GM04503 (cell line): ENCODE measurements at places on chromosomes 1 and 21.

DNA sequence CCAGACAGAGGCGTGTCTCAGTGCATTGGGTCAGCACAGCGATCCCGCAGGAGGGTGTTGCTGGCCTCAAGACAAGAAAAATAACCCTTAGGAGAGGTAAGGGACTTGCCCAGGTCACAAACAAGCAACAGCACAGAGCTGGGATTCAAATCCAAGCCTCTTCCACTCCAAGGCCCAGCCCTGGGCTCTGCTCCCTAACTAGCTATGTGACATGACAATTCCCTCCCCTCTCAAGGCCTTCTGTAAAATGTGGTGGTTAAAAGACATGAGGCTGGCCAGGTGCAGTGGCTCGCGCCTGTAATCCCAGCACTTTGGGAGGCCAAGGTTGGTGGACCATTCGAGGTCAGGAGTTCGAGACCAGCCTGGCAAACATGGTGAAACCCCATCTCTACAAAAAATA, 28.1 kb upstream of the LAPTM5 start:
- DNase-seq, result no peak

DNA sequence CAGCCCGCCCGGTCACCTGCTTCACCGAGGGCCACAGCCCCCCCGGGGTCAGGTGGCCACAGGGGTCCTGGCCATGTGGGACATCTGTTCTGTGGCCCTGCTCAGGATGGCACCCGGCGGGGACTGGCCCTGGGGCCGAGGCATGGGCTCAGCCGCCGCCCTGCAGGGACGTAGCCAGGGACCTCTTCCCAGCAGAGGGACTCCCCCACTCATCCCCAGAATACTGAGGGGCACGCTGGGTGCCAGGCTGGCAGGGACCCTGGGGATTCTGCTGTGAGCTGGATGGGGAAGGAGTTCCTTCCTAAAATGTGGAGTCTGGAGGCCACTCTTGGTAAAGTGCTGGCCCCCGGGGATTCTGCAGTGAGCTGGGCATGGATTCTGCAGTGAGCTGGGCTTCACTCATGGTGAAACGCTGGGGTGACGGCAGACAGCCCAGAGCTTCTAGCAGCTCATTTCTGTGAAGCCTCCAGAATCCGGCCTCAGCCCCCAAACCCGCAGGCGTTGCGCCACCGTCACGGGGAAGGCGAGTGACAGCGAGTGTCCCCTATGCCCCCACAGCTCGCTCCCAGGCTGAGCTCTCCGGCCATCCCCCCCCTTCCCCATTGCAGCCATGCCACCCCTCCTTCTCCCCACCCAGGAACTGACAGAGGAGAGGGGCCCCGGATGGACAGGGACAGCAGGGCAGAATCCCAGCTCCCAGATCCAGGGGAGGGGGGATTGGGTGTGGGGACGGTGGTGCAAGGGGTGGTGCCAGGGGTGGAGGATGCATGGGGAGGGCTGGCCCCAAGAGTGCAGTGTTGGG, 1.4 kb downstream of the ITGB2 start:
- DNase-seq, result no peak

DNA sequence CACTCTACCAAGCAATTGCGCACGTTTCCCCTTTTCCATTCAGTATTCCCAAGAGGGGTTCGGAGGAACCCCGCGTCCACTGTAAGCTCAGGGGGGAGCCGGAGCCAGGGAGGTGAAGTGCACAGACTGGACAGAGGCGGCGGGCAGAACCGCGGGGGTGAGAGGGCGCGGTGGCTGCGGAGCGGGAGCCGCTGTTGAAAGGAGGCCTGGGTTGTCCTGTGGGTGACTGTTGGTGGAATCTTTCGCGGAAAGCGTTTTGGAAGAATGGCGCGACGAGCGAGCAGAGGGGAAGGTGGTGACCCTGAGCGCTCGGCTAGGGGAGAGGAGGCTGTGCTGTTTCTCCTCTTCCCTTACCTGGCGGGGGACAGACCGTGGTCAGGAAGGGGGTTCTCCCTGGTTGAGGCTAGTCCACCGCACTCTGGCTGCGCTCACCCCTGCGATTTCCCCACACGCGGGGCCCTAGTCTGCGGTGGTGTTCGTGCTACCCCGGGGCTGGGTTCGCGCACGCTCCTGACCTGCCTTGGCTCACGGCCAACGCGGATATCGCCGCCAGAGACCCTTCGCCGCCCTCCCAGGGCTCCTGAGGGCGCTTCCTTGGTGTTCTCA, 92.8 kb downstream of the PRKAB2 start:
- DNase-seq, result no peak

GRCh38 chr21:20537130-20537529, 461.1 kb upstream of the NCAM2 start:
- DNase-seq, result no peak

DNA sequence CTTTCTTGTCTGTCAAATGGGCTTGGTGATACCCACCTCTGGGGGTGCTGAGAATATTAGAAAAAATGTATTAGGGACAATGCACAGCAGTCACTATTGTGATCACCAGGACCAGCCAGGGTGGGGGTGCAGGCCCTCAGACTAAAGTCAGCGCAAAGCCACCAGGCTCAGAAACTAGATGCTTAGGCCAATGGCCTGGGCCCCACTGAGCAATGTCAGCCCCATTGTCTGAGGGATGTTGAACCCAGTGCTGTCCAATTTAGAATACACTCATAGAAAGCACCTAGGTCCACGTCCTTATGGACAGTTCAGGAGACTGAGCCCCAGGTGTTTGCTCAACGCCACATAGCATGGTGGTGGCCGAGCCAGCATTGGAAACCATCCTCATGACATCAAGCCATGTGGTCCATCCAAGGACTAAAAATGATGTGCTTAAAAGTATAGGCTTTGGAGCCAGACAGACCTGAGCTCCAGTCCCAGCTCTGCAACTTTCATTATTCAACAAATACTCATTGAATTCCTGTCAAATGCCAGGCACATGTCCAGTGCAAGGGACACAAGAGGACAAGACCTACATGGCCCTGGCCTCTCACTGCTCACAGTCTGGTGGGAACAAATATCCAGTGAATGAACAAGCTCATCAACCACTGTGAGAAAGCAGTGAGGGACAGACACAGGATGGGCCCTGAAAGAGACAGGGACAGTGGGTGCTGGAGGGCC, 273.8 kb downstream of the MATN1 start:
- no peak for DNase-seq

GRCh38 chr1:167333703-167334102, 113.0 kb downstream of the POU2F1 start:
- no peak for DNase-seq
